Chondrocyte (in vitro differentiated cells): ENCODE measurements at places on chromosomes 2 and 18.

DNA sequence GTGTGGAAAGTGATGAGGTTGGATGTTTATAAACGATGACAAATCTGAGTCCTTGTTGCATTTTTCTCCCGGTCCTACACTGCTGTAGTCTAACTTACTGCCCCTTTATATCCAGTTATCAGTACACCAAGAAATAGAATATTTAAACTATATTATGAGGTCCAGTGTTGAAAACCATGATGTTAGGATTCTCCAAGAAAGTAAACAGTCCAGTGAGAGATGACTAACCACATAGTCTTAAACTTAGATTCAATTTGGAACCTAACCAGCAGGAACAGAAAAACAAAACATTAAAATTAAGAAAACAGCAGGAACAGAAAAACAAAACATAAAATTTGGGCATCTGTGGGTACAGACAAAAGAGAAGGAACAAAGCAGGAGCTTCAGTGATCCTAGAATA is 143.2 kb downstream of the TPGS2 start:
- H3K36me3 ChIP-seq, result peaks cover 10% of the 10 kb centered on the region
- no peak for DNase-seq
- H3K27me3 ChIP-seq, result peaks cover 4% of the 10 kb centered on the region
- peak overlapping the region; percentile 34 for H3K27ac ChIP-seq
- H3K4me3 ChIP-seq, result no peak overlapping the region

DNA sequence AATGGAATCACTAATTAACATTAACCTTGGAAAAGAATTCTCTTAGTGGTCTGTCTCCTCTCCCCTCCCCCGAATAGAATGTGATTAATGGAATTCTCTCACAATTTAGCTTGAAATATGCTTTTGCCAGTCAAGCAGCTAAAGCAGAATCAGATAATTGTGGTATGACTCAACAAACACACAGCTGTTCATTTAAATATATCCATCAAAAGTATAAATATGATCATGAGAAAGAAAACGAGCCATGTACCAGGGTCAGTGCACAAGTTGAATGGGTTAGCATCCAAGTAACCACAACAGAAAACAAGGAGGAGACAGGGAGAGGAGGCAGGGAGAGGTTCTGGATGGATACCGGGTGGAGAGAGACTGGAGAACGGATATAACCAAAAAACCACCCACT is 66.9 kb downstream of the ACVR1 start:
- peak overlapping the region; percentile 68 for H3K27ac ChIP-seq
- DNase-seq, result no peak
- H3K36me3 ChIP-seq, result peaks cover 14% of the 10 kb centered on the region
- H3K4me3 ChIP-seq, result no peak overlapping the region
- H3K27me3 ChIP-seq, result no peaks in the 10 kb centered on the region

GRCh38 chr2:200445284-200445683 is 64.6 kb downstream of the KCTD18 start:
- H3K27ac ChIP-seq, result no peak overlapping the region
- H3K36me3 ChIP-seq, result peaks cover 40% of the 10 kb centered on the region
- H3K27me3 ChIP-seq, result no peaks in the 10 kb centered on the region
- DNase-seq, result no peak

- H3K4me3 ChIP-seq, result no peak overlapping the region
- no peak overlapping the region for H3K27ac ChIP-seq
- H3K27me3 ChIP-seq, result peaks cover 2% of the 10 kb centered on the region
- no peaks in the 10 kb centered on the region for H3K4me1 ChIP-seq
- no peak for DNase-seq
Observed at GRCh38 chr2:137339051-137339450, 573.7 kb downstream of the THSD7B start.

DNA sequence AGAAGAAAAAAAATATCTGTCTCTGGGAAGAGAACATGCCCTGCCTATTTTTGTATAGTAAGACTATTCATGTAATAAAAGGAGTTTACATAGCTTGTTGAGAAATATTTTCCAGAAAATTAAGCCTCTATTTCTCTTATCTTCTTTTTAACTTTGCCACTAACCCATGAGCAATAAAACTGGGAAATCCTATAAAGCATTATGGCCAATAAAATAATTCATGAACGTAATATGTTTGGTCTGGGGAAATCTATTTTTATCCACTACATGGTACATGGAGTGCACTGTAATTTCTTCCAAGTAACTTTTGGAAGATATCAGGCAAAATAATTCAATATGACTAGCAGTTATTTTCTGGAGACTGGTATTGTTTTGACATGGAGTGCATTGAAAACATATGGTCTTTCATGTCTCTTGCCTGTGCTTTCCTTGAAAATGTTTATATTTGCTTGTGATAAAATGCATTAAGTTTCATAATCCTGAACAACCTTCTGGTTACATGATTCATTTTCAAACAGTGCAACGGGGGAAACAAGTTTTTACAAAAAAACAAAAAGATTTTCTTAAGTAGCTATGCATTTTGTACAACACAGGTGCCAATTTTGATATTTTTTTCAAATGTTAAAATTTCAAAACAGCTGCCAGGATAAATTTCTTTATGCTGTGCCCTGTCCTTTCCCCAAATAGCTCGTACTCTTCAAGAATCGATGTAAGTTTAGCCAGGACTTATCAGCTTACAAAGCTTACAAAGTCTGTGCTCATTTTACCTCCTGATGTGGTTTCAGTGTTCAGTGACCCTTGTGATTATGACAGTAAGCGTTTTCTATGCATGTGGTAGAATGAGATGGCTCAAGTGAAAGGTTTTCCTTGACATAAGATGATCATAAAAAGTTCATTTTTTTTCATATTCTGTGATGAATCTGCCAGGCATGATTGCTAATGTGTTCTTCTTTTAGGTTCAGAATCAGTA is 194.5 kb downstream of the UBE2E3 start:
- H3K27me3 ChIP-seq, result no peaks in the 10 kb centered on the region
- no peak overlapping the region for H3K27ac ChIP-seq
- no peak for DNase-seq
- H3K36me3 ChIP-seq, result peaks cover 2% of the 10 kb centered on the region
- H3K4me3 ChIP-seq, result no peak overlapping the region

DNA sequence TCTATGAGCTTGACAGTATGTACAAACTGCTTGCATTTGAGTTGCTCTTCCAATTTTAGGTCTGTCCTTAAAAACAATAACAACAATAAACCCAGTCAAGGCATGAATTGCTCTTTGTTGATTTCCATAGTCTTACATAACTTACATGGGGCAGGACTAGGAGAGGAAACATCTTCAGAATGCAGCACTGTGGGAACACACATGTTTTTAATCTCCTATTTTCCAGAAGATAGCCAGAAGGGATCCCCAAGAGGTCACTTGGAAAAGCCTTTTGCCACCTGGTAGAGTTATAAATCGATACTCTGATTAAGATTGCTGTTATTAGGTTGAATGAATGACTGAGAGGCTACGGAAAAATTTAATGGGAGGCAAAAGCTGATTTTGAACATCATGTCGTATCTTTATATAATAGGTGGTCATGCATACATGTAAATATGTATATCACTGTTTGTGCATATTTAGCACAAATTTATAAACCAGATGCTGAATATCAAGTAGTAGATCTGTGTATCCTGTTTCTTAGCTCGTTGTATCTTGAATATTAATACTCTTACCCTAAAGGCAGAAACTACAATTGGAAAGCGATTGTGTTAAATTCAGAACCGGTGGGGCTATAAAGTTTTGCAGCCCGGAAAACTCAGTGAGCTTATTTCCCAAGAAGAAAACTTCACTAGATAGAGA is 479.4 kb upstream of the TCF4 start:
- H3K4me3 ChIP-seq, result no peak overlapping the region
- H3K36me3 ChIP-seq, result peaks cover 3% of the 10 kb centered on the region
- H3K27me3 ChIP-seq, result no peaks in the 10 kb centered on the region

- peak overlapping the region; percentile 98 for H3K27ac ChIP-seq
- peaks cover 33% of the 10 kb centered on the region for H3K4me1 ChIP-seq
- H3K27me3 ChIP-seq, result no peaks in the 10 kb centered on the region
- no peaks in the 10 kb centered on the region for H3K36me3 ChIP-seq
- DNase-seq, result no peak
Observed at GRCh38 chr2:30225131-30225762, 6.1 kb upstream of the LBH start.

DNA sequence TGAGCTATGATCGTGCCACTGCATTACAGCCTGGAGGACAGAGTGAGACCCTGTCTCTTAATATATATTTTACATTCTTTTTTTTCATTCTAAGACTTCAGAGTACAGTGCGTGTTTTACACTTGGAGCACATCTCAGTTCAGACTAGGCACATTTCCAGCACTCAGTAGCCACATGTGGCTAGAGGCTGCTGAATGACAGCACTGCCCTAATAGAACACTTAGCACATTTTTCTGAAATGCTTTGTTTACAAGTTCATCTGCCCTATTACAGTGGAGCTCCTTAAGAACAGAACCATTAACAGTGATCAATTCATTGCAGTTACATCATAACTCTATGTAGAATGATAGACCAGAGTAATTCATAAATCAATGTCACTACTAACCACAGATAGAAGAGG is 138.1 kb downstream of the SUCLG1 start:
- no peaks in the 10 kb centered on the region for H3K36me3 ChIP-seq
- no peak overlapping the region for H3K27ac ChIP-seq
- peaks cover 63% of the 10 kb centered on the region for H3K27me3 ChIP-seq
- H3K4me3 ChIP-seq, result no peak overlapping the region

DNA sequence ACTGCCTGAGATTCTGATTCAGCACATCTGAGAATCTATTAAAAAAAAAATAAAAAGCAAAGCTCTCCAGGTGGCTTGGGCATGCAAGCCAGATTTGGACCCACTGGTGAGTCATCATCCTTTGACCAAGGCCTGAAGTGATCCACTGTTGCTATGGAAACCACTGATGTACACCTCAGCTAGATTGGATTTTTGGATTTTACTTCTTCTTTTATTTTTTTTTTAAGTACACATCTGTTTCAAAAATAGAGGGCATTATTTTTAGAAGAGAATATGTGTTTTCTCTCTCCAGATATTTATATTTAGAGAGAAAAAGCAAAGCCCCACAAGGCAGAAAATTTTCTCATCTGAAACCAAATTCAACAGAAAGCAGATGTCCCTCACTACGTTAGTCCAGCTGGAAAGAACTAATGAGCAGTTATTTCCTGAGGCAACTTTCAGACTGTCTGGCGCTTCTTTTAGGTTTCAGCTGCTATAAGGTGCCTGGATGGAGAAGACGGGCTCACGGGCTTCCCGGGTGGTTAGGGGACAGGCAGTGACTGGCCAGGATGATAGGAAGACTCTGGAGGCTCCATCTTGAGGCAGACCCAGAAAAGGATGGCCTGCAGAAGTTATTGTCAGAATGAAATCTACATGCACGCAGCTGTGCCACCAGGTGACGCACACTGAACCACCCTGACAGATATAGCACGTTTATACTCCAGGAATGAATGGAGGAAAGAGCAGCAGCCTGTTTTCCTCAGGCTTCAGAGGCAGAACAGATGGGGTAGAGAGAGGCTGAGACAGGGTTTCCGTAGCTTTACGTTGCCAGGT is 50.5 kb downstream of the MRPL35 start:
- H3K4me1 ChIP-seq, result peaks cover 9% of the 10 kb centered on the region
- H3K36me3 ChIP-seq, result no peaks in the 10 kb centered on the region
- no peaks in the 10 kb centered on the region for H3K27me3 ChIP-seq
- peak overlapping the region; percentile 50 for H3K27ac ChIP-seq

DNA sequence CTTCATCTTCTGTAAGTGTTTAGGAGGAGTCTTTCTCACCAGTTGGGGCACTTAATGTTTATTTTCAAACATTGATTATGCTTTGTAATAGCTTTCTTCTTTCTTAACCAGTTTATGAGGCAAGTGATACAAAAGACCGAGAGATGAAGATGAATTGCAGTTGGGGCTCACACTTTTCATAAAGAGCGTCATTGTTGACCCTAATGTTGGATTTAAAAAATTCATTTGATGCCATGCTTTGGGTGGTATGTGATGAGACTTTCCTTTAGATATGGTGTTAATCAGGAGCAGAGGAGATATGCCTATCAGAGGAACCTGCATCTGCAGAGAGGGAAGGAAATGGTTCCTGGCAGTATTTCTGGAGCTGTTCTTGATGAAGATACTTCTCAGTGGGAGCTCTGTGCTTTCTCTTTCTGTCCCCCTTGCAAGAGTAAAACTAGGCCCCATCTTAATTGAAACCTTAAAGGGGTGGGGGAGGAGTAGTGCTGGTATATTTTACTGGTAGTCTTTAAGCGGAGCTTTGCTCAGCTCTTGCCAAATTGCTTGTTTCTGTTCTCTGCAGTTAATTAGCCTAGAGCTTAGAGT is 2.3 kb downstream of the EML4 start:
- H3K27me3 ChIP-seq, result no peaks in the 10 kb centered on the region
- peaks cover 21% of the 10 kb centered on the region for H3K4me1 ChIP-seq
- no peaks in the 10 kb centered on the region for H3K36me3 ChIP-seq

GRCh38 chr2:120029672-120030640 is 17.1 kb downstream of the EPB41L5 start:
- peaks cover 5% of the 10 kb centered on the region for H3K36me3 ChIP-seq
- no peak overlapping the region for H3K4me3 ChIP-seq
- H3K27me3 ChIP-seq, result no peaks in the 10 kb centered on the region
- no peak for DNase-seq
- no peak overlapping the region for H3K27ac ChIP-seq
- H3K4me1 ChIP-seq, result no peaks in the 10 kb centered on the region

- peaks cover 37% of the 10 kb centered on the region for H3K4me1 ChIP-seq
- no peak overlapping the region for H3K4me3 ChIP-seq
Observed at GRCh38 chr18:45777393-45777792, 48.1 kb upstream of the SIGLEC15 start.

- H3K27me3 ChIP-seq, result peaks cover 6% of the 10 kb centered on the region
- DNase-seq, result no peak
- no peak overlapping the region for H3K27ac ChIP-seq
- no peak overlapping the region for H3K4me3 ChIP-seq
Observed at GRCh38 chr2:12010059-12010458, 263.6 kb downstream of the LPIN1 start.

DNA sequence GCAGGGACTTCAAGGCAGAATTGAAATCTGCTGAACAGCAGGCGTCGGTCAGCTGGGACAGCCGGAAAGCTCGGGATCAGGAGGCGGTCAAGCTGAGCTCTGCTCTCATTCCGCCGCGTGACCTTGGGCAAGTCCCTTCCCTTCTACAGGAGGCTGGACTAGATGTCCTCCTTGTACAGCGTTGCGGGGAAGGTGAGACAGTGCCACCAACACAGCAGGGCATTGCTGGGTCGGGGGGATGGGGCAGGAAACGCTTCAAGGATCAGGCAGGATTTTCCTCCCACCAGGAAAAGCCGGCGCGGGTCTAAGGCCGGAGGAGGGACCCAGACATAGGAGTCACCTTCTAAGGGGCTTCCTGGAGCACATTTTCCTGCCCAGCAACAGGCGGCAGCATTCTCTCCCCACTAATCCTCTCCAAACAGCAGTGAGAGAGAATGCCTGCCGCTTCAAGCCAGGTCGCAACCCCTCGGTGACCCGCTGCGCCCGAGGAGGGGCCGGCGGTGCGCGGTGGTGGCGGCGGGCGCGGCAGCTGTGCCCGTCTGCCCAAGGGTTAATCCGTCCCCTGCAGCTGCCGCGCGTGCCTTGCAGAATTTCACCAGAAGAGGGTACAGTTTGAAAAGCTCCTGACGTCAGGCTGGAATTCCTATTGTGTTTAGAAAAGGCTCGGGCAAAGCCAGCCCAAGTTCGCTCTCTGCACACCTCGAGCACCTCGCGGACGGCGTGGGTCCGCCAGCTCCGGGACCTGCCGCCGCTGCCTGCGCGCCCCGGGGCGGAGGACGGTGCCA is at the start of gene KCNF1:
KCNF1 (plus strand) TSS at position 644 of the 785 bp plus-strand sequence. CDS start 493 bp downstream, outside the sequence.
- H3K4me3 ChIP-seq, result peak within 1 kb of the TSS; percentile 58
- no peak within 1 kb of the TSS for H3K27ac ChIP-seq
- no peak for DNase-seq
- peaks cover 6% of the 10 kb centered on the region for H3K4me1 ChIP-seq
